Urinary bladder (tissue), 4 donors: ENCODE measurements at places on chromosomes 13 and 19.

DNA sequence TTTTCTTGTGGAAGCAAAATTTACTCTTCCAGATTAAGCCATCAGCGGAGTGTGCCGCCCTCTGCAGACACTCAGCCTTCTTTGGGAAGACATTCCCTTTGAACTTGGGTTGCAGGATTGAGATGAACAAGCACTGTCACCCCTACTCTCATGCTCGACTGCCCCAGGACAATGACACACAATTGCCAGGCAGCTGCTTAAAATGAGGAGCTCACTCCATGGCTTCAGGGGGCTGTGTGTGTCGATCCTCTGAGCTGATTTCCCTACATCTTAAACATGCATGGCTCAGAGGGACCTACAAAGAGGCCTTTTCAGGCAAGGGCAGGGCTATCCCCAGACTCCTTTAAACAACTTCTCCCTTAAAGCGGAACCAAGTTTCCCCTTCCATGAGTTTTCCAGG, 107.5 kb upstream of the MBNL2 start:
- no peak for DNase-seq

DNA sequence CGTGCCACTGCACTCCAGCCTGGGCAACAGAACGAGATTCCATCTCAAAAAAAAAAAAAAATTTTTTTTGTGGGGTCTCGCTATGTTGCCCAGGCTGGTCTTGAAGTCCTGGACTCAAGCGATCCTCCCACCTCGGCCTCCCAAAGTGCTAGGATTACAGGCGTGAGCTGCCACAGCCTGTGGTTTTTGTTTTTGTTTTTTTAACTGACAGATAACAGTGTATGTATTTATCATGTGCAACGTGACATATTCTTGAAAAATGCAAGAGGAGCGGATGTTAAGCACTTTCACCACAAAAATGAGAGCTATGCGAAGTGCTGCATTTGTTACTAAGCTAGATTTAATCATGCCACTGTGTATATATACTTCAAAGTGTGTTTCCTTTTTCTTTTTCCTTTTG, 49.0 kb downstream of the ARHGEF18 start:
- DNase-seq, result no peak

GRCh38 chr19:40549007-40549708, 27.5 kb upstream of the SHKBP1 start:
- DNase-seq, result no peak

DNA sequence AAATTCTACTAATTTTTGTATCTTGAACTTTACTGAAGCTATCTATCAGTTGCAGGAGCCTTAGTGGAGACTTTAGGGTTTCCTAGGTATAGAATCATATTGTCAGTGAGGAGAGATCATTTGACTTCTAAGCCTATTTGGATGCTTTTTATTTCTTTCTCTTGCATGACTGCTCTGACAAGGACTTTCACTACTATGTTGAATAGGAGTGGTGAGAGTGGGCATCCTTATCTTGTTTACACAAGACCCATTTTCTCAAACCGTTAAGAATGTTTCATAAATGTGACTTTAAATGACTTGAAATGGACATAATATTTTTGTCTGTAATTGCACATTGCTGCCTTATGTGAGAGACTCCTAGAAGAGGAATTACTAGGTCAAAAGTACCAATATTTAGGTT, 17.9 kb upstream of the CSNK1A1L start:
- DNase-seq, result no peak

DNA sequence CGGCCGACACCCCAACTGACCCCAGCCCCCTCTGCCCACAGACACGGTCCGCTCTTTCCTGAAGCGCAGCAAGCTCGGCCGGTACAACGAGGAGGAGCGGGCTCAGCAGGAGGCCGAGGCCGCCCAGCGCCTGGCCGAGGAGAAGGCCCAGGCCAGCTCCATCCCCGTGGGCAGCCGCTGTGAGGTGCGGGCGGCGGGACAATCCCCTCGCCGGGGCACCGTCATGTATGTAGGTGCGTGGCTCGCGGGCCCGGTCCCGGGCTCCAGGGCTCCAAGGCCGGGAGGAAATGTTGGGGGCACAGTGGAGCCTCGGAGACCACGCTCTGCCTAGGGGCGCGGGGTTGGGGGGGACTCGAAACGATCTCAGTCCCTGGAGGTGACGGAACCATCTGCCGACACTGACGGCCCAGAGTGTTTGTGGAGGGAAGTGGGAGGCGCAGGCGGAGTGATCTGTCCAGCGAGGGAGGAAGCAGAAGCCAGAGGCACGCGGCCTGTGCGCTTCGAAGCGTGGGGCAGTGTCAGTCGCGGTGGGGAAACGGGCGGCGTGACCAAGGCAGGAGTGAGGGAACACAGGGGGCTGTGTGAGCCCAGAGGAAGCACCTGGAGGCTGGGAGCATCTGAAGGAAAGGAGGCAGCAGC, 6.3 kb downstream of the TBCB start:
- no peak for DNase-seq

- no peak for DNase-seq
These were observed 44.6 kb downstream of the ZNF787 start for GRCh38 chr19:56076498-56076897.

GRCh38 chr19:5837761-5838352, 1.6 kb downstream of the FUT6 start:
- DNase-seq, result no peak

DNA sequence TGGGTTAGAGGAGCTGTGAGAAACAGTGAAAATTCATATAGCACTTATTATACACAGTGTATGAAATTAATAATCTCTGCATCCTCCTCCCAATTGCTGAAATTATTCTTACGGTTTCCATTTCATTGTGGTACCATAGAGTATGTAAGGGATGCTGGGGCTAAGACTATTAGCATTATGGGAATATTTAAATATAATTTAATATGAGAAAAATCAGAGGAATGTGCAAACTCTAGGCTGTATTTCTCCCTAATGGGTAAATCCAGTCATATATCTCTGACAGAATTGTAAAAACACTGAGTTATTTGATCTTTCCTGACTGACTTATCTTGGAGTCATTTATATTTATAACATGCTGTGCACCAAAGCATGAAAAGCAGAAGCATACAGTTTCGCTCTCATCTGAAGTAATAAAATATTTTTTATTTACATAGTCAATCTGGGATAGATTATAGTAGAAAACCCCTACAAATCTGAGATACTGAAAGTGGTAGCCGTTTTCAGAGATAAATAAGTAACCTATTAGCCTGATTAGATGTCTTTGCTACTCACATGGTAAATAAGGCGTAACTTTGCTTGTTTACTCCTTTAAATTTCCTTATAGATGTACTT, 34.9 kb downstream of the LRCH1 start:
- DNase-seq, result no peak

- no peak for DNase-seq
These were observed 6.7 kb upstream of the PCDH17 start for GRCh38 chr13:57624565-57625435.

GRCh38 chr19:45041125-45041524, 2.3 kb downstream of the CLASRP start:
- no peak for DNase-seq

DNA sequence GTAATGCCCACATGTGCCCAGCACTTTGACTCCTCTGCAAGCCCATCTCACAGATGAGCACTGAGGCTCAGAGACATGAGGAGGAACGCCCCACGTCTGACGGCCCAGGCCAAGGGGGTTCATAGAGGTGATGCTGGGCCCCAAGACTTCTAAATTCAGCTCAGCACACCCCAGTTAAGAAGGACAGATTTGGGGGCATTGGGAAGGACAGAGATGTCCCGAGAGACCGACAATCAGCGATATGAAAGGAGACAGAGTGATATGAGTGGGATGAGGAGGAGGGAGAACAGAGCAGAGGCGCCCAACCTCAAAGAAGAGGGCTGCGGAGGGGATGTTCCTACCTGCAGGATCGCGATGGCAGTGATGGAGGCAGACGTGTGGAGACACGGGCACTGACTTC, at the start of gene CNFN:
TSS of gene CNFN (minus strand) at position 399 of the 400 bp plus-strand sequence. CDS start 1,260 bp downstream, outside the sequence.
- DNase-seq, result no peak

DNA sequence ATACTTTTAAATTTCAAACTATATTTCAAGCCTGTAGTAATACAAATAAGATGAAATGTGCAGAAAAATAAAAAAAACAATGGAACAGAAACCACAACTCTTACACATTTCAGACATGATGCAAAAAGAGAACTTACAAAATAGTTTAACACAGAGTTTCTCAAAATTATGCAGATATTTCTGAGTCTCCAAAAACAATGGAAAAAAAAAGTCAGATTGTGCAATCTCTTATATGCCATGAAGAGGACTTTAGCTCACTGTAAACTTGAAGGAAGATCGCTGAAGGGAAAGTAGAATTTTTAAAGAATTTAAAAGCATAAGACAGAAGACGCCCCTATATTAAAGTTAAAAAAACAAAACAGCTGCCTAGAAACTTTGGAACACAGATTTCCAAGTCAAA, 20.4 kb downstream of the ZNF708 start:
- DNase-seq, result no peak

DNA sequence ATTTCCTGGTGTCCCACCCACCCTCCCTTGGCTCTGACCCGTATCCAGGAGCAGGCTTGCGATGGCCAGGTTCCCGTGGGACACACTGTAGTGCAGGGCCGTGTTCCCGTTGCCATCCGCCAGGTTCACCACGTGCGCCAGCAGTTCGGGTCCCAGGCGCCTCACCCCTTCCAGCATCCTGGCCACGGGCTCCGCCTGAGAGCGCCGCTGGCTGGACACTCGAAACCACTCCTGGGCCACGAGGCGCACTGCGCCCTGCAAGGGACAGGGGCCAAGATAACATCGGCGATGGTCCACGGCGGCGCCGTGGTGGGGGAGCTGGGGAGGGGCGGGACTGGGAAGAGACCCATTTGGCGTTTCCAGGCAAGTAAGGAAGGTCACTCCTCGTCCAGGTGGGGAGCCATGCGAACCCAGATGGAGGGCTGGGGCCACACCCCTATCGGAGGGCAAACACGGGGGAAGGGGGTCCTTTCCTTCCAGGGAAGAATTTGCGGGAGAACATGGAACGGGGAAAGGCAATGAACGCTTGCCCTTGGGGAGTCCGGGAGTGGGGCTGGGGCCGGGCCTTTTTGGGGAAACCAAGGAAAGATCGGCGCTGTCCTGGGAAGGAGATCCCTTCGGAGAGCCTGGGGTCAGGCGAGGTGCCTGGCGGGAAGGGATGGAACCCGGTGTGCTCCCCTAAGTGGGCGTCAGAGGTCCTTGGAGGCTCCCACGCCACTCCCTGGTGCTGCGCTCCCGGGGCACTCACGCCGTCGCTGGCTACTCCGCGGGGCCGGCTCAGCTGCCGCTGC, 9.9 kb downstream of the KANK3 start:
- DNase-seq, result no peak

DNA sequence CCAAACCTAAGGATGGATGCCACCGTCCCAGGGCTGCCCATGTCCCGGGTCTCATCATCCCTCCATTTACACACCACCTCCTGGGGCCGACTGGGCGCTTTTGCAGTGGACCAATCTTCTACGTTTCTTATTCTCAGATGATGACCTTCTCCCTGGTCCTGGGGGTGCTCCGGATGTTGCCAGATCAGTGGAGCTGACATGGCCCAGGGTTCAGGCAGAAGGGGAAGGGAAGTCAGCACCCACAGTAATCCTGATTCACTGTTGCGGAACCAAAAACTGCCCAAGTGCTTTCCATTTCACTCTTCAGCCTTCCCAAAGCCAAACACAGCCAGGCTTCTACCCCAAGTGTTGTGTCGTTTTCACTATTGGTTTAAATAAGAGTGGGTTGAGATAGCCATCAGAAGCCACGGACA, 29.8 kb downstream of the RAB20 start:
- no peak for DNase-seq

DNA sequence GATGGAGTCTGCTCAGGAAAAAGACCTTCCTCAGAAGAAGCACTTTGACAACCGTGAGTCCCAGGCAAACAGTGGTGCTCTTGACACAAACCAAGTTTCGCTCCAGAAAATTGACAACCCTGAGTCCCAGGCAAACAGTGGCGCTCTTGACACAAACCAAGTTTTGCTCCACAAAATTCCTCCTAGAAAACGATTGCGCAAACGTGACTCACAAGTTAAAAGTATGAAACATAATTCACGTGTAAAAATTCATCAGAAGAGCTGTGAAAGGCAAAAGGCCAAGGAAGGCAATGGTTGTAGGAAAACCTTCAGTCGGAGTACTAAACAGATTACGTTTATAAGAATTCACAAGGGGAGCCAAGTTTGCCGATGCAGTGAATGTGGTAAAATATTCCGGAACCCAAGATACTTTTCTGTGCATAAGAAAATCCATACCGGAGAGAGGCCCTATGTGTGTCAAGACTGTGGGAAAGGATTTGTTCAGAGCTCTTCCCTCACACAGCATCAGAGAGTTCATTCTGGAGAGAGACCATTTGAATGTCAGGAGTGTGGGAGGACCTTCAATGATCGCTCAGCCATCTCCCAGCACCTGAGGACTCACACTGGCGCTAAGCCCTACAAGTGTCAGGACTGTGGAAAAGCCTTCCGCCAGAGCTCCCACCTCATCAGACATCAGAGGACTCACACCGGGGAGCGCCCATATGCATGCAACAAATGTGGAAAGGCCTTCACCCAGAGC, 16.2 kb upstream of the ZNF544 start:
- DNase-seq, result no peak

- no peak for DNase-seq
These were observed 961.2 kb upstream of the SPRY2 start for GRCh38 chr13:81302125-81302524.

DNA sequence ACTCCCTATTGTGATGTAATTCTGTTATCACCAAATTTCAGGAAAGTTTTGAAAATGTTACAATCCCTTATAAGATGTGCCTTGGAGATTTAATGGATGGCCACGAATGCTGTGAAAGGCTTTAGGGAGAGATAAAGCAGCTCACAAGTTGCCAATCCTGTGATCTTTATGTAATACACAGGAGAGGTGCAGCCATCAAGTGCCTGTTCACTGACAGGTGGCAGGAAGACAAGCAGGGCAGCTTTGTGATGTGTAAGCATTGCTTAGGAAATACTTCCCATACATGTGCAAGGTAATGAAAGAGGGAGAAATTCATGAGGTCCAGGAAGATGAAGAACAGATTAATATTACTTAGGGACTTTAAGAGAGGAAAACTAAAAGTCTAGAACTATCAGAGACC, 628.8 kb downstream of the SLITRK6 start:
- DNase-seq, result no peak

DNA sequence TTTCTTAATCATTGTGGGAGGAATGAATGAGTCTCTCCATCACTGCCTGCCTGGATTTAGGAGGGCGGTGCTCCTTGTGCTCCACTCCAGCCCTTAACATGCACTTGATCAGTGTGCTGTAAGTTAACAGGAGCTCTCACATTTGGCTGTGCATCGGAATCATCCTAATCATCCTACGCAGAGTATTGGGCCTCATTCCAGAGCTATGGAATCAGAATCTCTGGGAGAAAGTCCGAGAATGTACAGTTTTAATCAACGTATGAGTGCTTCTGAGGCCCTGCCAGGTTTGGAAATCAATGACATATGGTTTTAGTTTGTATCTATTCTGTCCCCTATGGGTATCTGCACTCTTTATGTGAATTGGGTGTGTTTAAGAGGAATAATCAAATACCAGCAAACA, 34.9 kb upstream of the DCLK1 start:
- peak; percentile 58 for DNase-seq
